CD4-positive, alpha-beta memory T cell (primary cell): ENCODE measurements at places on chromosomes 11 and 22.

GRCh38 chr11:122150216-122151124, 34.5 kb upstream of the BLID start:
- H3K27ac ChIP-seq: no peak overlapping the region
- no peaks in the 10 kb centered on the region for H3K27me3 ChIP-seq
- no peak for DNase-seq
- H3K4me1 ChIP-seq: no peaks in the 10 kb centered on the region
- no peak overlapping the region for H3K4me3 ChIP-seq

DNA sequence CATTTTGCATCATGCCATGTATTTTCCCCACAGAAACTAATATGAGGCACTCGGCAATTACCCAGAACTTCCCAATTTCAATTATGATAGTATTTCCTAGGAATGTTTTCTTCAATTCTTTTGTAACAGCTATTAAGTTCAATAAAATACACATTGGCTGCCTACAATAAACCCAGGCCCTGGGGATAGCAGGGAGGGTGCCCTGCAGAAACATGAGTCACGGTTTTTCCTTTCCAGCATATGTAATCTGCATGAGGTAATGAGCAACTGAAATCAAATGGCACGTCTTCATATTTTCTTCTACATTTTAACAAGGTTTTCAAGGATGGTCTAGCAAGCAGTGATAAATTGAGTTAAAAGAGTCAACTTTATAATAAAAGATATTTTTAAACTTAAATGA, 32.0 kb downstream of the GUCY1A2 start:
- no peak overlapping the region for H3K4me3 ChIP-seq
- DNase-seq: no peak
- no peak overlapping the region for H3K27ac ChIP-seq
- no peaks in the 10 kb centered on the region for H3K36me3 ChIP-seq
- no peaks in the 10 kb centered on the region for H3K4me1 ChIP-seq
- no peaks in the 10 kb centered on the region for H3K27me3 ChIP-seq

DNA sequence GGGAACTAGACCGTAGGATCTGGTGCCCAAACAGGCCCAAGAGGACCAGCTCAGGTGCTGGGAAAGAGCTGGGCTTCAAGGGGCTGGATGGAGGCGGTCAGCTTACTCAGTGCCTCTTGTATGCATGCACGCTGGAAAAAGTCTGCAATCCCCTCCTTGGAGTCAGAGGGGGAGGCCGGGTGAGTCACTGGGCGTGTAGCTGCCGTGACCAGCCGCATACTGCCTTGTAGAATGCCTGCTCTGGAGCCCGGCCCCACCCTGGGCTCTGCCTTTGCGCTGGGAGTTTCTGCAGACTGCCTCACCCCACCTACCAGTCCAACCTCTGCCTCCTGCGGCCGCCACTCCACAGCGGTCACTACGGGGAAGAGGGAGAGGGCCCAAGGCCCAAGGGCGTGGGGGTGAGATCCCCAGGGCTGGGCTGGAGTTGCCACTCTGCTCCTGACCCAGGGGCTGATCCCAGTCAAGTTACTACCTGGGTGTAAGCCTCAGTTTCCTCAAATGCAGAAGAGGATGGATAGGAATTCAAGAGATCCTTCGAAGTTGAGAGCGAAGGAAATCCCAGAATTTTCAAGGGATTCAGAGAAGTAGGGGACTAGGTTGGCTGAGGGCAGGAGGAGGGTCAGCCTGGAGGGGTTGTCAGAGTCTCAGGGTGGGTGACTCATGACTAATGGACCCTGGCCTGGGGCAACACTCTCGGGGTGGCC, 4.2 kb downstream of the MRGPRF start:
- no peak overlapping the region for H3K4me3 ChIP-seq
- H3K27me3 ChIP-seq: no peaks in the 10 kb centered on the region
- H3K4me1 ChIP-seq: no peaks in the 10 kb centered on the region
- no peak overlapping the region for H3K27ac ChIP-seq

- H3K4me1 ChIP-seq: peaks cover 83% of the 10 kb centered on the region
- peak overlapping the region; percentile 48 for H3K27ac ChIP-seq
- H3K4me3 ChIP-seq: no peak overlapping the region
- H3K27me3 ChIP-seq: no peaks in the 10 kb centered on the region
These were observed 33.4 kb upstream of the SORL1 start for GRCh38 chr11:121418625-121419114.

GRCh38 chr11:8099291-8099899, 18.4 kb downstream of the TUB start:
- no peaks in the 10 kb centered on the region for H3K27me3 ChIP-seq
- no peak overlapping the region for H3K4me3 ChIP-seq
- no peaks in the 10 kb centered on the region for H3K4me1 ChIP-seq
- H3K36me3 ChIP-seq: no peaks in the 10 kb centered on the region
- DNase-seq: peak; percentile 64

GRCh38 chr11:87555101-87555500, 517.4 kb downstream of the TMEM135 start:
- no peak for DNase-seq
- no peaks in the 10 kb centered on the region for H3K36me3 ChIP-seq
- no peaks in the 10 kb centered on the region for H3K4me1 ChIP-seq
- no peak overlapping the region for H3K4me3 ChIP-seq

DNA sequence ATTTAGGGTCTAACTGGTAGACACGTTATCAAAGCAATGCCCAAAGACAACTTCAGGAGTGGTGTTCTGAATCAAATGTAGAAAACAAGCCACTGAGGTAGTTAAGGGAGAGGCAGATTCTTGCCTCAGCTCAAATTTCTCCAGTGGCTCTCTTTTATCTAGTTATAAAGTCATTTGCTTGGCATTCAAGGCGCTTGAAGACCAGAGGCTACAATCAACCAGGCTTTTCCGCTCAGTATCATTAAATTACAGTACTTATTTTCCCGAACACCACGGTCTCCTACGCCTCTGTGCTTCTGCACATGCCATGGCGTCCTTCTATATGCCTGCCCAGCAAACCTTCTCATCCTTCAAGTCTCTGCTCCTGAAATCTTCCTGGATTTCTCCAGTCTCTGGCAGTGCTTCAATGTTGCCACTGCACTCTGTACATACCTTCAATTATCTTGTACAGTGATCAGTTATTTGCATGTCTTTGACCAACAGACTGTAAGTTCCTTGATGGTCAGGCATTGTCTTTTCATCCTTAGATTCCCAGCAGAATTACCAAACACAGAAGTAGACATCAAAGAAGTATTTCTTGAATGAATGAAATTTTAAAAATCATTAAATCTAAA, 1.4 kb downstream of the POGLUT3 start:
- H3K27ac ChIP-seq: peak overlapping the region; percentile 90
- no peaks in the 10 kb centered on the region for H3K36me3 ChIP-seq
- H3K27me3 ChIP-seq: no peaks in the 10 kb centered on the region
- H3K4me1 ChIP-seq: peaks cover 11% of the 10 kb centered on the region

- H3K27me3 ChIP-seq: no peaks in the 10 kb centered on the region
- DNase-seq: no peak
- peaks cover 100% of the 10 kb centered on the region for H3K4me1 ChIP-seq
- peak overlapping the region; percentile 95 for H3K27ac ChIP-seq
- peaks cover 42% of the 10 kb centered on the region for H3K36me3 ChIP-seq
These were observed 8.7 kb downstream of the GRK2 start for GRCh38 chr11:67274768-67275605.

DNA sequence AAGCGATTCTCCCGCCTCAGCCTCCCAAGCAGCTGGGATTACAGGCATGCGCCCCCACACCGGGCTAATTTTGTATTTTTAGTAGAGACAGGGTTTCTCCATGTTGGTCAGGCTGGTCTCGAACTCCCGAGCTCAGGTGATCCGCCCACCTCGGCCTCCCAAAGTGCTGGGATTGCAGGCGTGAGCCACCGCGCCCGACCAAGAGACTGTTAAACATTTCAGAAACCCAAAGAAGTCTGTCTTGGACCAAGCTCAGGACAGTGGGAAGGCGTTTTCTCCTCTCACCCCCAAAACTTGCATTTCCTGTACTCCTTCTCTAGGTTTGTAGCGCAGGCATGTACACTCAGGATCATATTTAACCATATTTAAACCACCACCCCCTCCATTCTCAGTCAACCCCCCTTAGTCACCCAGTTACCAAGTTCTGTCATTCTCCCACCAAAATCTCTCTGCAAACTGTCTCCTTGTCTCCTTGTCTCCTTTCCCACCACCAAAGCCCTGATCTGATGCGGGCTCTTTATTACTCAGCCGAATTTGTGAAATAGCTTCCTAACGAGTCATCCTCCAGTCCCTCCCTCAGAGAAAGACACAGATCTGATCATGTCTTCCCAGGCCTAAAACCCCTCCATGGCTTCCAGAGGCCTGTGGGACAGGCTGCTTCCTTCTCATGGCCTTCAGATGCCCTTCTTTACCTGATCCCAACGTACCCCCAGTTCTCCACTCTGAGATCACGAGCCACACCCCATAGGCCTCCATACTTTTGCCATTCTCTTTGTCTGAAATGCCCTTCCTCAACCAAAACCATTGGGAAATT, 29.0 kb upstream of the CREB3L1 start:
- no peak overlapping the region for H3K4me3 ChIP-seq
- no peaks in the 10 kb centered on the region for H3K4me1 ChIP-seq
- no peak for DNase-seq
- no peak overlapping the region for H3K27ac ChIP-seq

DNA sequence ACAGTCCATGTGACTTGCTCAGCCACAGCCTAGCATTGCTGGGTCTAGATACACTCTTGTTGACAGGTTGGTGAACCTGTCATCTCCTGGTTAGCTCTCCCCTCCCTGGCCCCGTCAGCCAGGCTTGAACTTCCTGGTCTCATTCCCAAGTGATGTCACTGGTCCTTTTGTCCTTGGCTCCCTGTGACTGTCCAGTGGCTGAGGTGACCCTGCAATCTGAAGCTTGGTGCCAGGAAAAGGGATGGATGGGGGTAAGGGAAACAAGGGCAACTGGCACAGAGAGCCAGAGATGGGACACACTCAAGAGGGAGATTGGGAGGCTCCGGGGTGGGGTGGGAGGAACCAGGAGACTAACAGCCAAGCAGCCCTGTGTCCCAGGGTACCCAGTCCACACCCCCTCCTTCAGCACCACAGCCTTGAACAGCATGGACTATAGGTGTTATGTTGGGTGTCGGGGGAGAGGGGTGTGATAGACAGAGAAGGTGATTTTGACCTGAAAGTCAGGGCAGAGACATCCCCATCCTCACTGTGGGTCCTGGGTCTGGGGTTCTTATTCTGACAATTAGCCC, 63.8 kb upstream of the THY1 start:
- DNase-seq: no peak
- no peak overlapping the region for H3K27ac ChIP-seq
- H3K27me3 ChIP-seq: no peaks in the 10 kb centered on the region
- H3K4me3 ChIP-seq: no peak overlapping the region

DNA sequence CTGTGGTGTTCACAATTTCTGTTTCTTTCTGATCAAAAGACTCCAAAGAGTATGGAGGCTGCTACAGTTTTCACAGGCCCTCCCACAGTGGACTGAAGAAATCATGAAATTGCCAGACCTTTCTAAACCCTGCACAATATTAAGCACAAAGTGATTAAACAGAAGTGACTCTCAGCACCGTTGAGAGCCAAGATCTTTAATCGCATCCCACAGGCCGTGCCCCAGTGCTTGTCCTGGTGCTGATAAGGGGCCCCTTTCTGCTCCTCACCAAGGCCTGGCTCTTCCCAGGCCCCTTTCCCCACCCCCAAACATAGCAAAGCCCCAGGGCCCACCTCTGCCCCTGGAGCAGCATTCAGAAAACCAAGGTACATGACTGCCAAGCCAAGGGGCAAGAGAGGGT, 57.4 kb upstream of the BMAL1 start:
- no peak overlapping the region for H3K4me3 ChIP-seq
- H3K27me3 ChIP-seq: no peaks in the 10 kb centered on the region
- DNase-seq: no peak
- H3K27ac ChIP-seq: no peak overlapping the region
- H3K36me3 ChIP-seq: no peaks in the 10 kb centered on the region

DNA sequence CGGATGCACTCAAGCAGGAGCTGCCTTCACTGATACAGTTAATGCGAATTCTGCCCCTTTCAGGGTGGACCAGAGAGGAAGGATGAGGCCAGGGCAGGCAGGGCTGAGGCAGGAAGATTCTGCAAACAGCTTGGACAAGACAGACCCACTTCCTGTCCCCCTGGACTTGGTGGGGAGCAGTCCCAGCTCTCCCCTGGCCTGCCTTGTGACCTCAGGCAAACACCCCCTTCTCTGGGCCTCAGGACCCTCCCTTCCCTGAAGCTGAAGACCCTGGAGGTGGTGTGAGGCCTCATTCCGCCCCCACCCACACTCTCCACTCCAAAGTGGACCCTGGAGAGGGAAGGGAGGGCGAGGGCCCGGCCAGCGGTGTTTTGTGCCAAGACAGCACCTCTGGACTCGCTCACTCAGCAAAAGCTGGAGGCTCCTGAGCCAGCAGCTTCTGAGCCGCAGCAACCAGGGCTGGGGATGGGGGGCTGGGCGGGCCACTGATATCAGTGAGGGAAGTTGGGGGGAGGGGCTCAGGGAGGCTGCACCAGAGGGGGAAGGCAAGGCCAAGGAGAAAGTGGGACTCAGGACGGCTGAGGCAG, 8.5 kb downstream of the RAB3IL1 start:
- H3K27ac ChIP-seq: no peak overlapping the region
- no peaks in the 10 kb centered on the region for H3K27me3 ChIP-seq
- H3K4me3 ChIP-seq: no peak overlapping the region
- no peaks in the 10 kb centered on the region for H3K4me1 ChIP-seq

DNA sequence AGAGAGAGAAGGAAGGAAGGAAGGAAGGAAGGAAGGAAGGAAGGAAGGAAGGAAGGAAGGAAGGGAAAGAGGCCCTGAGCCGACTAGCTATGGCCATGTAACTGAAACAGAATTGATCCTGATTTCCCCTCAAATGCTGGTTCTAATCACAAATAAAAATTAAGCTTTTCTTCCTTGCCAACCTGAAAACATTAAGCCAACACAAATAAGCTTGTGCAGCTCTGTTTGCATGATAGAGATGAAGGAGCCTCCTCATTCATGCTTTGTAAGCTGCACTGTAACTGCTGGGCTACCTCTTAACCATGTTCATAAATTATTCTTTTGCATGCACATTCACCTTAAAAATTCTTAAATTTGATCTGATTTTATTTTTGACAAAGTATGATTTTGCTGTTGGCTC, 27.7 kb upstream of the APOL5 start:
- no peak overlapping the region for H3K4me3 ChIP-seq
- no peak overlapping the region for H3K27ac ChIP-seq
- H3K27me3 ChIP-seq: no peaks in the 10 kb centered on the region
- no peaks in the 10 kb centered on the region for H3K4me1 ChIP-seq
- no peaks in the 10 kb centered on the region for H3K36me3 ChIP-seq
- no peak for DNase-seq

GRCh38 chr11:118928870-118929500, 3.3 kb upstream of the BCL9L start:
- H3K4me1 ChIP-seq: peaks cover 36% of the 10 kb centered on the region
- no peak for DNase-seq
- H3K27me3 ChIP-seq: no peaks in the 10 kb centered on the region

DNA sequence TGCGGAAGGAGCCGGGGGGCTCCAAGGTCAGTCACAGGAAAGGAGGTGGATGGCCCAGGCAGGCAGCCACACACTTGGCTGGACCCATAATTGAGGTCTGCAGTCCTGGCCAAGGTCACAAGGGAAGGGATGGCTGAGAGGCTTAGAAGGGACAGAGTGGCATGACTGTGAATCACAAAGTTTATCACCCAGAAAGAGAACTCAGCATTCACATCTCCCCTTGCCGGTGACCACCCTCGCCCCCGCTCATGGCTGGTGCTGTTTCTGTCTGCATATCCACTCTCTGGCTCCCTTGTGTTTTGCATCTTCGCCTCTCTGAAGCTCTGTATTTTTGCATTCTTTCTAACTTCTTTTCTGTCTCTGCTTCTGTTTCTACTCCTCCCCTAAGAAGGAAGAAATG, 117.5 kb downstream of the FEZ1 start:
- H3K27me3 ChIP-seq: no peaks in the 10 kb centered on the region
- no peak for DNase-seq
- H3K4me3 ChIP-seq: no peak overlapping the region
- H3K4me1 ChIP-seq: no peaks in the 10 kb centered on the region
- H3K36me3 ChIP-seq: no peaks in the 10 kb centered on the region
- no peak overlapping the region for H3K27ac ChIP-seq
